ENCODE measurements at places on chromosomes 1 and 21.

GRCh38 chr1:15099441-15100120 lies 54.0 kb upstream of the TMEM51 start:
- DNase-seq = no peak

DNA sequence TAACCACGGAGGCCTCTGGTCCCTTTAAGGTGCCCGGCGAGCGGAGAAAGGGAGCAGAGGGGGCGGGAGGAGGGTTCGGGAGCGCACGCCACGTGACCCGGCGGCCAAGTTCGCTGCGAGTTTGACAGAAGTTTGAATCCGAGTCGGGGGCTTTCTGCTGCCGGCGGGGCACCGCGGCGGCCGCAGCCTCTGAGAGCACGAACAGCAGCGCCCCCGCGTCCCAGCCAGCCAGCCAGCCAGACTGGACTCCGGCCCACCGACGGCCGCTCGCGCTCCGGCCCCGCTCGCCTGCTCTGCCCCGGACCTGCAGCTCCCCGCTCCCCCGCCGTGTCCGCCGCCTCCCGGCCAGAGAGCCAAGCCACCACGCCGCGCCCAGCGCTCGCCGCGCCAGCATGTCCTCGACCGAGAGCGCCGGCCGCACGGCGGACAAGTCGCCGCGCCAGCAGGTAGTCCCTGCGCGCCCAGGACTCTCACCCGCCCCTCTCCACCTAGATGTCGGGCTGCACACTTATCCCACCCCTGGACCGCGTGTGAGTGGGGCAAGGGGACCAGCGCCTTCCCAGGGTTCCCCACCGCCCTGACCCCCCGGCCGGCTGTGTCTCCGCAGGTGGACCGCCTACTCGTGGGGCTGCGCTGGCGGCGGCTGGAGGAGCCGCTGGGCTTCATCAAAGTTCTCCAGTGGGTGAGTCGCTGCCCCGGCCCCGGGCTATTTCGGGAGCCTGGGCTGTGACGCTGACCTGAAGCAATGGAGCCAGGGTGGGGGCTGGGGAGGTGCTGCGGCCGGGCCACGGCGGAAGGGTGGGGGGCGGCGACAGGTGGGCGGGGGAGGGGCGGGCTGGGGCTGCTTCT lies at the start of gene SYPL2:
TSS of gene SYPL2 (plus strand) at position 95 of the 849 bp plus-strand sequence. CDS start at position 393, 298 bp downstream.
- no peak for DNase-seq

DNA sequence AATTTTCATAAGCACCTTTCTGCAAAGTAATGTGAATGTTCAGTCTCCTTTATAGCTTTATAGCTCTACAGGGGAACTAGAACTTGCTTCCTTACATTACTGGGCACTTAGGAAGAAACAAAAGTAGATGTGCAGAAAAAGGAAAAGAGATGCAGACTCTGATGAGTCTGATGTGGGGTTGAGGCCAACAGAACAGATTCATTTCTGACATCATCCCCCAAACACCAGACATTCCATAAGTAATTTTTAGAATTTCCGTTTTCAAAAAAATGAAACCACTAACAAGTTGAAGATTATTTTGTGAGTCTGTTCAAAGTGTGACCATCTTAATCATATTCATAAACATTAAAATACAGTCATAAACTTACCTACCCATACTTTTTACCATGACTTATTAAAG lies 96.0 kb downstream of the NRIP1 start:
- no peak for DNase-seq

GRCh38 chr1:238690415-238690814 lies 696.0 kb upstream of the CHRM3 start:
- DNase-seq = no peak

GRCh38 chr1:64508629-64509028 lies 38.7 kb downstream of the CACHD1 start:
- DNase-seq = no peak

GRCh38 chr1:113153116-113153803 lies 80.3 kb downstream of the LRIG2 start:
- DNase-seq = no peak

GRCh38 chr21:32592929-32593502 lies 7.7 kb upstream of the TCP10L start:
- no peak for DNase-seq

DNA sequence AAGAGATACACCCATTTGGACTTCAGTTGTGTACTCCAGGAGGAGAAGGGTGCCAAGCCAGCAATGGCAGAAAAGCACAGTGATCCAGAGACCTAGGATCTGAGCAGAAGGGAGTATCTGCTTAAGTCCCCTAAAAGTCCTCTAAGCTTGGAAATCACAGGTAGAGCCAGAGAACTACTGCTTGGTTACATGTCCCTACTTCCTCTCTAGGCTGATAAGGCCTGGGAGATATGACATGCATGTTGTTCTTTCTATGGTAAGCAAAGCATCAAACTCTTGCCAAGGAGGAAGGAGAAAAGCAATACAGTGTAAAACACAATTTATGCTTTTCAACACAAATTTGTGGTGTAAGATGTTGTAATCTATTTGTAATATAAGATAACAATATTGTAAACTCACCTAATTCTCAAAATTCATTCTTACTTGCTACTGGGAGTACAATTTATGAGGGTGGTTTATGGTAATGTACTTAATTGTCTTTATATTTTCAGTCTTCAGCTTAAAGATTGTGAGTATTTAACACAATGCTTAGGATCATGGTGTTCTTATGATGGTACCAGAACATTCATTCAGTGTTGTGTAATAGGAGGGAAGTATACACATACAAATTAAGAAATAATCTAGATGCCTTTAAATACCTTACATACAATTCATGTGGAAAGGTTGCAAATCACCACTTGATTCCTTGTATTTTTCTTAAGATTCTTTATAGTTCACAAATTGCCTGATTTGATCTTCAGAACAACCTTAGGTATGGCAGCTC lies 49.1 kb upstream of the GNG12 start:
- no peak for DNase-seq

GRCh38 chr1:20194757-20195461 lies 8.6 kb upstream of the PLA2G2C start:
- peak; percentile 52 for DNase-seq

- DNase-seq = no peak
Observed at GRCh38 chr1:158491316-158491715, 19.3 kb downstream of the OR10R2 start.

DNA sequence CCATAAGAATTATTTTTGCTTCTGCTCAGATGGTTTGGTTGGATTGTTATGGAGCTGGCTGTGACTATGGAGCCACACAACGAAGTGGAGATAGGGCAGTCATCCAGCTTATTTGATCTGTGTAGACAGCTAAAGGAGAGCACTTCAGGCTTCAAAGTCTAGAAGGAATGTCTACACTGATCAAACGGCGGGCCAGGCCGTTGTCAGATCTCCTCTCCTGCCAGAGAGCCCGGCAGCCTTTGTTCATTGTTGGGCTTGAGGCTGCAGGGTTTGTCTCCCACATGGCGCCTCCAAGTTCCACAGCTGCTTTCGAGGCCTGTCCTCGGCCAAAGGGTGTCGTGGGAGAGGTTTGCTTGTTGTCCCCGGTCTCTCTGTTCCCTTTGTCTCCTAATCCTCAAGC lies 2.8 kb upstream of the STMN1 start:
- no peak for DNase-seq

DNA sequence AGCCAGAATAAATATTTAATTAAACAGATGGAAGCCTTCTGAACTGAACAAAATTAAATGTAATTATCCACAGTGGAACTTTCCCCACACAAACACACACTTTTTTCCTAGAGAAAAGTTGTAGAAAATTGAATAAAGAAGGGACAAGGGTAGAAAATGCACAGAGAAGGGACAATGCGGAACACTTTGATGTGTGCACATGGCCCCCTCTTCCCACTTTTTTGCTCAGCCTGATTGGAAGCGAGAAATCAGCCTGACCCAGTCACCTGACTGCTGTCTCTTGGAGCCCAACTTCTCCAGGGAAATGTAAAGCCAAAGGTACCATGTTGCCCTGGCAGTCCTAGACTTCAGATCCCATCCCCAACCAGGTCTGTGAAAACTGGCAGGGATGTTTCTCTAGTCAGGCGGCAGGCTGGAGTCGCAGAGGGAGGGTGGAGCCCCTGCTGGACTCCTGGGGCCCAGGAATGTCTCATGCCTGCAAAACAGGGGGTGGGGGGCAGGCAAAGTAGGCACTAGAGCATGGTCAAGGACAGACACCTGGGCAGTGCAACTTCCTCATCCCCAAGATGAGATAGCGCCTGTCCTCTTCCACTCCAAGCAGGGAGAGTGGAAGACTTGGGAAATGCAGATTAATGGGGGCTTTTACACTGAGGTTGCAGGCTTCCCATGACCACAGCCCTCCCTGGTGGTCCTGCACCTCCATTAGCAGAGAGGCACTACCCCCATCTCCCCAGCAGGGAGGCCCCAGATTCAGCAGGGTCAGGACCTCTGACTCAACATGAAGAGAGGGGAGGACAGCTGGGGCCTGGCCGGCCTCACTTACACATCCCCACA lies 2.8 kb downstream of the CERS2 start:
- DNase-seq = no peak

DNA sequence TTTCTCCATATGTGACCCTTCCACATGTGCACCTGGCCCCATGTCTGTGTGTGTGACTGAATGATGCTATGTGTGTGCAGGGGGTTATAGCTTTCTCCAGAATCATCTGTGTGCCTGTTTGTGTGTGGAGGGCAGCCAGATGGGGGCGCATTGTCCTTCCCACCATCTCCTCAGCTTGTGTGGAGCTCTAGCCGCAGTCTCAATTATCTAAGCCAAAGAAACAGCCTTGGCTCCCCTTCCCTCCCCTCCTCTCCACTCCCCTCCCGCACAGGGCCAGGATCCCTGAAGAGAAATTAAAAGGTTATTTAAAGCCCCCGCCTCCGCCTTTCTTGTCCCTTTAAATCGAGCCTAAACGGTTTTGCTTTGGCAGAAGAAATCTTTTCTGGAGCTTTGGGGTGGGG lies 1.8 kb upstream of the DMBX1 start:
- no peak for DNase-seq

GRCh38 chr1:7564137-7564536 lies 207.0 kb upstream of the VAMP3 start:
- no peak for DNase-seq

DNA sequence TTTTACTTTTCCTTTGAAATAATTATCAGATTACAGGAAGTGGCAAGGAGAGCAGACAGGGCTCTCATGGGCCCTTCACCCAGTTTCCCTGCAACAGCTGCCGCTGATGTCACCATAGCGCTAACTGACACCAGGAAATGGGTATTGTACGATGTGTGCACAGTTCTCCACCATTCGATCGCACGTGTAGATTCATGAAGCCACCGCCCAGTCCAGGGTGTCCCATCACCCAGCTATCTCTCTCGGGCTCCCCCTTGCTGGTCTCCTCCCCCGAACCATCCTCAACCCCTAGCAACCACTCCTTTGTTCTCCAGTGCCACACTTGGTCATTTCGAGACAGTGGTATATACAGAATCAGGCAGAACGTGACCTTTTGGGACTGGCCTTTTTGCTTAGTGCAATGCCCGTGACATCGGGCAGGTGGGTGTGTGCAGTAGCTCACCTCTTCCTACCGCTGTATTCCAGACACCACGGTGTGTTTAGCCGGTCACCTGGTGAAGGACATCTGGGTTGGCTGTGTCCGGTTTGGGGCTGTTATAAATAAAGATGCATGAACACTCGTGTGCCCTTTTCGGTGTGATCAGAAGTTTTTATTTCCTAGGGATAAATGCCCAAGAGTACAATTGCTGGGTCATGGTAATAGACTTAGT lies 118.4 kb downstream of the CRYAA start:
- DNase-seq = no peak

DNA sequence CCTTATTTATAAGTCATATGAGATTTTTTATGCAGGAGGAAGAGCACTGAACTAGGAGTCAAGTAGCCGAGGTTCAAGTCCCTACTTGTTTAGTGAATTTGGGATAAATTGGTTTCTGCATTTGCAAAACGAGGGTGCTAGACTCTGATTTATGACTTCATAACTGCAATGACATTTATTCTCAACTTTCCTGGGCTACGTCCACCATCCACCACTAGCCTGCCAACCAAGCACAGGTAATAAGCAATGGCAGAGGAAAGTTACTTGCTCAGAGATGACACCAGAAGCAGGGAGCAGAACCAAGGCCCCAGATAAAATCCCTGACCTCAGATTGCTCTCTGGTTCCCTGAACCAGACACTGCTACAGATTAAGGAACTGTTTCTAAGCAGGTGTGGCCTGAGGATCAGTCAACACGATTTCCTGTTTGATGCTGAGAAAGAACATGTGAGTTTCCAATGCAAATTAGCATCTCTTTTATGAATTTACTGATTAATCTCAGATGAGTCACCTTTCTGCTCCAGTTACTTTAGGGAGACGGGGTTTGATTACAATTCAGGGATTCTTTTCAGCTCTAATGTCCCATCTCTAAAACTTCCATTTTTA lies 52.7 kb downstream of the PLPP3 start:
- no peak for DNase-seq

- DNase-seq = no peak
Observed at GRCh38 chr1:30518696-30519095, 204.7 kb downstream of the MATN1 start.

- DNase-seq = no peak
Observed at GRCh38 chr1:56897150-56898004, 42.8 kb downstream of the C8A start.

DNA sequence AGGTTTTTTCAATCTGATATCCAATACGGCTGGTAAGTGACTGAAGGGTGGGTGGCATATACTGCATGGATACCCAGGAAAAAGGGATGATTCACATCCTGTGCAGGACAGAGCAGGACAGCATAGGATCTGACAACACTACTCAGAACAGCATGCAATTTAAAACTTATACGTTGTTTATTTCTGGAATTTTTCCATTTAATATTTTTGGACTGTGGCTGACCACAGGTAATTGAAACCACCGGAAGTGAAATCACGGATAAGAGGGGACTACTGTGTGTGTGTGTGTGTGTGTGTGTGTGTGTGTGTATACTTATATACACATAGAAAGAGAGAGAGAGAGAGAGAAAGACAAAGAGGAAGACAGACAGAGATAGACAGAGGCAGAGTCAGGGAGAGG lies 23.0 kb downstream of the ERICH3 start:
- DNase-seq = no peak

GRCh38 chr1:85078903-85079302 lies 30.6 kb upstream of the MCOLN3 start:
- no peak for DNase-seq

GRCh38 chr1:228088586-228089498 lies 6.3 kb downstream of the ARF1 start:
- DNase-seq = no peak

- no peak for DNase-seq
Observed at GRCh38 chr1:110612060-110612745, 6.0 kb upstream of the KCNA2 start.

DNA sequence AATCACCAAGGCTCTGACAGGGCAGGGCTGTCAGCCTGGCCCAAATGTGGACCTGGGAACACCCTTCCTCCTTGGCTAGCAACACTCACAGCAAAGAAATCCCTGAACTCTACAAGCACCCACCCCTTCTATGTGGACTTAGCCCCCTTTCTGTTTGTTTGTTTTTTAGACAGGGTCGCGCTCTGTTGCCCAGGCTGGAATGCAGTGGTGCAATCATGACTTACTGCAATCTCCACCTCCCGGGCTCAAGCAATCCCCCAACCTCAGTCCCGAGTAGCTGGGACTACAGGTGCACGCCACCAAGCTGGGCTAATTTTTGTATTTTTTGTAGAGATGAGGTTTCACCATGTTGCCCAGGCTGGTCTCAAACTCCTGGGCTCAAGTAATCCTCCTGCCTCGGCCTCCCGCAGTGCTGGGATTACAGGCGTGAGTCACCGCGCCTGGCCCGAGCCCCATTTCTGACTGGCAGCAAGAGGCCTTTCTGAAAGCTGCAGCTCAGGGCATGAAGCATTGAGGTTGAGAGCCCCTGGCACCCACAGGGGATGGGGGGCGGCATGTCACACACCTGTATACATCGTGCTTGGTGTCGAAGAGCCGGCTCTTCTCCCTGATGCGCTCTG lies 16.2 kb downstream of the RIPK4 start:
- DNase-seq = no peak
